B cell (primary cell): ENCODE measurements at places on chromosomes 11 and 22. TPM values are rescaled to one million over a fixed set of nuclear protein-coding genes. Genes with fewer than 3 reads are reported as not detected.

DNA sequence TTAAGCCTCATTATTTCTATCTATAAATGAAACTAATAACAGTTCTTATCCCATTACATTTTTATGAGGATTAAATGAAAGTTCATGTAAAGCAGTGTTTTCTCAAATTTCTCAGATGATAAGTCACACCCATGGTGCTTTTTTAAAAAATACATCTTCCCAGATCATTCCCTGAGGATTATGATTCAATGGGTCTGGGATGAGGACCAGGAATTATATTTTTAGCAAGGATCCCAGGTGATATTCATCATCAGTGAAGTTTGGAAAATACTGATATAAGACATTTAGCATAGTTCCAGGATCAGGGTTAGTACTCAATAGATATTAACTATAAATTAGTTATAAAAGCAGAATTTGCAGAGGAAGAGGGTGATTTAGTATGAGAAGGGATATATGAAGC, 89.1 kb downstream of the BBOX1 start:
- DNase-seq, result no peak

DNA sequence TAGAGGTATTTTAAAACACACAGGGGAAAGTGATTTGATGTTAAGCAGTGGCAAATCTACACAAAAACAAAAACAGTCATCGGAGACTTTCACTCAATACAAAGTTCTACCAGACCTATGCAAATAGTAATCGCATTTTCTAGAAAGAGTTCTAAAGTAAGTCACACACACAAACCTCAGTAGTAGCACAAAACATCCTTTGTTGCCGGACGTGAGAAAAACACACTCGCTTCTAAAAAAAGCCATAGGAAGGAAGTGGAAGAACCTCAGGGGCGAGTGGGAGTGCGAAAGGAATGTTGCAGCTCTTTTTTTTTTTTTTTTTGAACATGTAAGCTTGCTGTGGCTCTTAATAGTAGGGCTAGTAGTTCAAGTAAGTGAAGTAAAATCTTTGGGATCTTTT, 88.9 kb downstream of the MAML2 start:
- peak; percentile 33 for DNase-seq

RFPL2 gene
- total RNA-seq, result not detected in 2 replicates

MCAM gene
- total RNA-seq, result 0.29 and 0.42 TPM in 2 replicates

TBC1D10A gene
- total RNA-seq, result 44.7 and 45.2 TPM in 2 replicates

DNA sequence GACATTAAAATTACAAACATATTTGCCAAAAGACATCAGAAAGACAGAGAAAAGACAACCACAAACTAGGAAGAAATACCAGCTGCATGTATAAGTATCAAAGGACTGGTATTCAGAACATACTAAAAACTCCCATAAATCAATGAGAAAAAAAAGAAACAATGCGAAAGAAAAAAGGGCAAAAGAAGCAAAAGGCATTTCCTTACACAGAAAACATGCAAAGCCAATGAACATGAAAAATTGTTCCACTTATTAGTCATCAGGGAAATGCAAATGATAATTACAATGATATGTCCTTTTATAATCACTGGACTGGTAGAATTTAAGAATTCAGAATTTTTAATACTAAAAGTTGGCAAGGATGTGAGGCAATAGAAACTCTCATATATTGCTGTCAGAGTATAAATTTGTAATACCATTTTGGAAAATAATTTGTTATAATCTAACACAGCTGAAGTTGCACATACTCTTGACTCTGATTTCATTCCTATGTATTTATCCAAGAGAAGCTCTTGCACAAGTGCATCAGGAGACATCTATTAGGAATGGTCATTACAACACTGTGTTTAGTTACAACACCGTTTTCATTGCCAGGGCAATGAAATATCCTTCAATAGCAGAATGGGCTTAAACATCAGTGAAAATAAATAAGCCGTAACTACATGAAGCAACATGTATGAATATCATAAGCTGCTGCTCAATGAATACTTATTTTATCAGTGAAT, 279.7 kb downstream of the SWAP70 start:
- no peak for DNase-seq

GRCh38 chr22:43005106-43005505, 9.8 kb downstream of the PACSIN2 start:
- DNase-seq, result no peak

C11orf42 gene
- total RNA-seq, result not detected in 2 replicates

DNA sequence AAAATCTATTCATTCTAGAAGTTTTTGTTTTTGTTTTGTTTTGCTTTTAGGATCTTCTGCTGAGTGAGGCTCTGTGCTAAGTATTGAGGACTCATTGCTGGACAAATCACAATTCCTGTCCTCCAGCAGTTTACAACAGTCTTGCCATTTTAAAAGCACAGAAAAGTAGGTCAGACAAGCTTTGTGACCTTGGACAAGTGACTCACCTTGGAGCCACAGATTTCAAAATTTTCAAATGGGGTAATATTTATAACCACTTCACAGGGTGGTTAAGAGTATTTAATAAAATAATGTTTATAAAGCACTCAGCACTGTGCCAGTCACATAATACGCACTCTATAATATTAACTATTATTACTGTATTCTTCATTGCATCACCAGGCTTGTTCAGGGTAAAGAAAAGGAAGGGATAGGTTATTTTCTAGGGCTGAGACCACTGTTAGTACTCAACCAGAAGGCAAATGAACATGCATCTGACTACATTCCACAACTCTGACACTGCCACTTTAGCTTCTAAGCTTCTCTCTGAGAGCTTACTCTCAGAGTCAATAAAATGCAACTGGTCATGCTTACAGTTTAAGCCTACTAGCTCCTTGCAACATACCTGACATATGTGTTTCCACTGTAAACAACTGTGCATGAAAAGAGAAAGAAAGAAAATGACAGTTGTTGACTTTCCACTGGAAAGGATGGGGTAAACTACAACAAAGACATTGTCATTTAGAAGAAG, 63.2 kb upstream of the FIBIN start:
- no peak for DNase-seq

DNA sequence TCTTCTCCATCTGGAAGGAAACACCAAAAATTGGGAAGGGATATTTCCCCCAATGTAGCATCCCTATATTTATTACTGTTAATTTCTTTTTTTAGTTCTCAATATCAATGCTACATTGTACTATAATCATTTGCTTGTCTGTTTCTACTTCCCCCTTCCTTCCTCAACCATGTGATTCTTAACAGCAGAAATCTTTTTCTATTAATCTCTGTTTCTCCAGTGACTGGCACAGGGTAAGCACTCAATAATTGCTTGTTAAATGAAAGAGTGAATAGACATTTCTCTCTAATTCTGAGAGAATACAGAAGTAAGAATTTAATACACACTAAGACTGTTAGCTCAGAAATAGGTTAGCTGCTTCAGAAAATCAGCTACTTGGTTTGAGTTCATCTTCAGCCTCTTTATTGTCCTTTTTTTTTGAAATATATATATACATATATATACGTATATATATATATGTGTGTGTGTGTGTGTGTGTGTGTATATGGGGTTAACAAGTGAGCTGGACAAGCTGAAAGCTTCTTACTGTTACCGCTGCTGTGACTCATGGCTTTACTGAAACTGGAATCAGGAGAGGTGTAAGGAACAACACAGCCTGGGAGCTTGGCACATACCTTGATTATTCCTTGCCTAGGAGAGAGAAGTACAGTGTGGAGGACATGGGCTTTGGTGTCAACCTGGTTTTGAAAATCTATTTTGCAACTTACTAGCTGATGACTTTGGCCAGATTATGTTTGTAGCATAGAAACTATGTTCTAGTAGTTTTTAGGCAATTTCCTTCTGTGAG, 26.2 kb upstream of the PDE3B start:
- DNase-seq, result no peak

C11orf16 gene
- total RNA-seq, result not detected in 2 replicates
